Pulmonary artery endothelial cell (primary cell): ENCODE measurements at places on chromosomes 3 and 15.

DNA sequence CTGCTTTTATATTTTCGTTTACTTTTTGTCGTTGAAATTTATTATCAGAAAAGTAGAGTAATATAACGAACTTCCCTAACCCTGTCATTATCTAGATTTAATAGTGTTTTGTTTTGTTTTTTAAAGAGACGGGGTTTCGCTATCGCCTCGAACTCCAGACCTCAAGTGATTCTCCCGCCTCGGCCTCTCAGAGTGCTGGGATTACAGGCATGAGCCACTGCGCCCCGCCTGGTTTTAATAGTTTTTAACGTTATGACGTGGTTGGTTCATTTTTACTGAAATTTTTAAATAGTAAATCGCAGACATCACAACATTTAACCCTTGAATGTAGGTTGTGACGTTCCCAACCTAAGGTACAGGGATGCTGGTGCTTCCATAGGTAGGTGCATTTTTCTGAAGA lies 1.0 kb downstream of the NGRN start:
- DNase-seq: no peak

- no peak for DNase-seq
Observed at GRCh38 chr3:129626744-129627349, 20.4 kb upstream of the PLXND1 start.

DNA sequence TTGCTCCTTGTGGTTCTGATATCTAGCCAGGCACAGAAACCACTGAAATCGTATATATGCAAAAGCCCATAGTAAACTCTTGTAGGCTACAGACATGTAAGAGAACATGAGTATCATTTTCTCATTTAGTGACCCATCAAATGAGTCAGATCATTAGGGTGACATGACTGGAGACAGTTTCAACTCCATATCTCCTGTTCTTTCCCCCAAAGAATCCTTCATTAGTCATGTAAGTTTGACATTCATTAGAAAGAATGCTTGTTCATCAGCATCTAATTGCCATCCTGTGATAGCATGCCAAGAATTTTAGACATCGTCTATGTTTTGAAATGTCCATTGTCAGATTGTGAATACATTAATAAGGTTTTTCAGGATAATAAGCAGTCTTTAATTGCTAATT lies 264.9 kb upstream of the TPM1 start:
- DNase-seq: no peak

DNA sequence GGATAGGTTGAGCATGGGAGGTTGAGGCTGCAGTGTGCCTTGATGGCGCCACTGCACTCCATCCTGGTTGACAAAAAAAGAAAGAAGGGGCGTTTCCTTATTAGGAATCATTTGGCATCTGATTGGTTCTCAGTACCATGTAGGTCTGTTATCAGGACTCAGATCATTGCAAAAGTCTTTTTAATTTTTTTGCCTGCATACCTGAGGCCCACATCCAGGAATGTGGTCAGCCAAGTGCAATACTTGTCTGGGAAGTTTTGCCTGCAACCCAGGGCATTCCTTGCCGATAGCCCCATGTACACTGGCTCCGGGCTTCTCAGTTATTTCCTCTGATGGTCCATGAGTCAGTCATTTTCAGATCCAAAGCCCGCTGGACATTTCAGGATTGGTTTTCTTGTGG lies 50.1 kb upstream of the CRTC3 start:
- no peak for DNase-seq

DNA sequence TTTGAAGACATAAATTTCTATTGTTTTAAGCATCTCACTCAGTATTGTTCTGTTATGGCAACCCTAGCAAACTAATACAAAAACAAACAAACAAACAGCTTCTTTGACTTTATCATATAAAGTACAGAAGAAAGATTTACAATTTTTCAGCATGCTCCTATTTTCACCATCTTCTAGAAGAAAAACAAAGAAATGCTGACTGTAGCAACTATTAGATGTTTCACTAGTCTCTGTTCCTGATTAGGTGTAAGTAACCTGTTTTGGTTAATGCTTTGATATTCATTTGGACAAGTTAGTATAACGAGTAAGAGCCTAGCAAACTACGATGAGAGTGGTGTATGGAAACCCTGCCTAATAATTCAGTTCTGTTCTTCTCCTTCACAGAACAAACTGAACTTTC lies 478.5 kb downstream of the NAALADL2 start:
- no peak for DNase-seq

- DNase-seq: no peak
Observed at GRCh38 chr15:71191296-71191695, 76.0 kb downstream of the THSD4 start.

DNA sequence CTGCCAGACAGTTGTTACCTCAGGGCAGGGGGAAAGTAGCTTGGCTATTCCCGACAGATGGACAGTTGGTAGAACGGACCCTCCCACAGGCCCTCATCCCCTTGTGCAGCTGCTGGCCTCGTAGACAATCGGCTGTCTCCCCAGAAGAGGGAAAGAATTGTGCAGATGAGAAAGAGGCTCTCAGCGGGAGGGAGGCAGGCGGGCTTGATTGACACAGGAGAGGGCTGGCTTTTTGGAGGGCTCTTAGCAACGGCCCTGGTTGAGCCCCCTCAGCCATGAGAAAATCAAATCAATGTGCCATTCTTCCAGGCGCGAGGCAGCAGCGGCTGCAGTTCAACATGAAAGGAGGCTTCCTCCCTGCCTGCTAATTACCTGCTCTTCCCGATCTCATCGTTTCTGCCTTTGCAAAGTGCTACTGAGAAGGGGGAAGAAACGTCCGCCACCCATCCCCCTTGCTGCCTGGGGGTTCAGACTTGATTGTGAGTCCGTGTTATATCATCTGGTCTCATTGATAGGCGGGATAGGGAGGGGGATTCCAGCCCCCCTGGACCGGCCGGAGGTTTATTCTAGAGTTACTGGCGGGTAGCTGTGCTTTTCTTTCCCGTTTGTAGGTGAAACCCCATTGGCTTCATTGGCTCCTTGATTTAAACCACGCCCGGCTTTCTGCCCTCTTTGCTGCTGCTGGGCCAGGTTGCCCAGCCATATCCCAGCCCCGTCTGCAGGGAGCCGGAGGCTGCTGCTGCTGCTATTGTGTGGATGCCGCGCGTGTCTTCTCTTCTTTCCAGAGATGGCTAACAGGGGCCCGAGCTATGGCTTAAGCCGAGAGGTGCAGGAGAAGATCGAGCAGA lies at the start of gene TAGLN3:
Gene TAGLN3, plus strand, starts transcription at position 287 of the 848 bp plus-strand sequence. Its CDS starts 501 bp downstream, at position 788.
- no peak for DNase-seq

DNA sequence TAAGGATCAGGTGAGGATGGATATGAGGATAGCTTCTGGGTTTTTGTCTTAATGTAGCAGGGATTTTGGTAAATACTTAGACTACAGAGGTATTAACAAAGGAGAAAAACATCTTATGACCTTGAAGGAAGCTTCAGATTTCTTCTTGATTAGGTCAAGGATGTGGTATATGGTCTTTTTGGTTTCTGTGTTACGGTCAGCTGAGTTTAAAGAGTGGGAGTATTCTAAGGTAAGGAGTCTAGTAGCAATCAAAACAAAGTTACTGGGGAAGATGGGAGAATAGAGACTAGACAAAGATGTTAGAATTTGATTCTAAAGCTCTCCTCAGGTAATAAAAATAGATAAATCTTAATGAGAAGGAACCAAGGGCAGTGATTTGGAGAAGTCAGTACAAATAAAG lies 6.2 kb downstream of the HMG20A start:
- DNase-seq: no peak

DNA sequence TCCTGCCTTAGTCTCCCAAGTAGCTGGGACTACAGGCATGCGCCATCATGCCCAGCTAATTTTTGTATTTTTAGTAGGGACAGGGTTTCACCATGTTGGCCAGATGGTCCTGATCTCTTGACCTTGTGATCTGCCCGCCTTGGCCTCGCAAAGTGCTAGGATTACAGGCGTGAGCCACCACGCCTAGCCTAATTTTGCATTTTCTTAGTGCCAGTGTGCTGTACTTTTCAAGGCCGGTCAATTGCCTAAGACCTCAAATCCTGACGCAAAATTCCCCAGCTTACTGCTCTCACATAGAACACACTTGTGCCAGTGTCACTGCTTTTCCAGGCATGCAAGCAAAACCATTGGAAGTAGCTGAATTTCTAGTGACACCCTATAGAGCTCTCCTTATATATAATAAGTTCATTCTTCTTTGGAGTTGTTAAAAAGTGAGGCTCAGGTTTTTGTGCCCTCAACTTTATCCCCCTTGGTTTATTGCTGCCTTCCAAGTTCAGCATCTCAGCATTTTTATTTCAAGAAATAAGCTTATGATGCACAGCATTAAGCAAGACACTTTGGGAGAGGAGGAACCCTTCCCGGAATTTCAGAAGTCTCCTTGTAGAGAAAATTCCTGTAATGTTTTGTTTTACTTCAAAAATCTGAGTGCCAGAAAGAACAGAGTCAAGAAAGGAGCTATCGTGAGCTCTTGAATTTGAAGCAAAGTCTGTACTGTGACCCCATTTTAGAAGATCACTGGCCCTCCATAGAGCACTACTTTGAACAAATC lies 93.2 kb downstream of the FILIP1L start:
- no peak for DNase-seq
